Astrocyte of the cerebellum (primary cell): ENCODE measurements at places on chromosomes 12 and 14.

DNA sequence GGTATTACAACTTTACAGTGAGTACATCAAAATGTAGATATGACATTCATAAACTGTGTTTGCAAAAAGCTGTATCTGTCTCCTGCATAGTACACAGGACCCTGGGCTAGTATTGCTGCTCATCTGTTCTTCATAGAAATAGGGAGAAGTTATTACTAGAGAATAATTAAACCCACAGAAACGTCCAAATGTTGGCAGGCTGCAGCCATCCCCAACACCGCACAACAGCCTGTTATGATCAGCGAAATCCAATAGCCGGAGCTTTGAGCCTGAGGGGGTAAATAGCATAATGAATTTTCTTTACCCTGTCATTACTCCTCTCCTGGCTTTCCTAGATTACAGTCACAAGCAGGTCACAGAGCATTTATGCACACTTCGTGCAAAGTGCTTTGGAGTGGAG lies 178.0 kb downstream of the DACT1 start:
- DNase-seq, result no peak

DNA sequence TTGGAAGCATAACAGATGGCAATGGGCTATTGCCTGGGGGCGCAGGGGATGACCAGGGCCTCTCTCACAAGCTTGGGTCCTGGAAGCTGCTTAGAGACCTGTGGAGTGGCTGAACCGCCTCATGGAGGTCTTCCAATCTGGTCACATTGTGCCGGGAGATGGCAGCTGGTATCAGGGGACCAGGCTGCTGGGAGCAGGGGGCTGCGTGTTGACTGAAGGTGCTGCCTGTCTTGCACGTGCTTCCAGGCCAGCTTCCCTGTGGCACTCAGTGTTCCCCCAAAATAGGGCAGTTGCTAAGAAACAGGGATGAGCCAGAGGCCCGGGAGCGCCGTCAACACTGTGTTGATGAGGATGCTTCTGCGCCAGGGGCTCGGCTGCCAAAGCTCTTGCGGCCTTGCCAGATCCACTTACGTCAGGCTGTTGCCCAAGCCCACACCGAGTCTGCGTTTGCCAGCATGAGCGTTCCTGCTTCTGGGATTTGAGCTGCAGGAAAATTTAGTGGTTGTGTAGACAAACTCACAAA lies 39.8 kb downstream of the ELK3 start:
- DNase-seq, result peak; percentile 95

DNA sequence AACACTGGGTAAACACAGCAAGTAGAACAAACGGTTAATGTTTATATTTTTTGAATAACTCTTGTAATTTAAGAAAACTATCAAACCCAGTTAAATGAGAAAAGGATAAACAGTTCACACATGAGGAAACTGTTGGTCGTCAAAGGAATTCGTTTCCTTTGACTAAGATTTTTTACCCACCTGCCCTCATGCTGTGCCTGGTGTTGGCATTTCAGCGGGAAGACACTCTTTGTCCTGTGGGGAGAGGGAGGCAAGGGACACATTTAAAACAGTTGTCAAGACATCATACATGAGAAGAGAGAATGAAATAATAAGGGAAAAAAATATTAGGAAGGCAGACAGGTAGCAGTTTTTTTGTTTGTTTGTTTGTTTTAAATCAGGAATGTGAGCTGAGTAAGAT lies 70.5 kb downstream of the BHLHE41 start:
- DNase-seq, result no peak

DNA sequence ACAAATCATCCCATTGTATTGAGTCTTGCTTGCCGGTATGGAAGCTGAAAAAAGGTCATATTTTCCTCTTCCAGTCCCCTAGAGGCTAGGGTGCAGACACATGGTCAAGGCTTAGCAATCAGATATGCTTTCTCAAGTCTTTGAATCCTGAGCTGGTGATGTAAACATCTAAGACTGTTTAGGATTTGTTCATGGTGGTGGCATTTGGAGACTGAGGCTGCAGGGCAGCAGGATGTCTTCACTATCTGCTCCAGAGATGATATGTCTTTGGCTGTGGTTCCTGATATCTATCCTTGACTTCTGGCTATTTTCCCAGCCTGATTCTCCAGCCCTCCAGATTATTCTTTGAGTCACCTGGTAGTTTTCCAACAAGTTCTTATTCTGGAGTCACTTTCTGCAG lies 50.5 kb upstream of the DACT1 start:
- peak; percentile 6 for DNase-seq

- no peak for DNase-seq
These were observed 1.4 kb downstream of the NTF3 start for GRCh38 chr12:5433081-5433844.

- peak; percentile 51 for DNase-seq
These were observed 86.6 kb downstream of the BORCS5 start for GRCh38 chr12:12443431-12443878.

DNA sequence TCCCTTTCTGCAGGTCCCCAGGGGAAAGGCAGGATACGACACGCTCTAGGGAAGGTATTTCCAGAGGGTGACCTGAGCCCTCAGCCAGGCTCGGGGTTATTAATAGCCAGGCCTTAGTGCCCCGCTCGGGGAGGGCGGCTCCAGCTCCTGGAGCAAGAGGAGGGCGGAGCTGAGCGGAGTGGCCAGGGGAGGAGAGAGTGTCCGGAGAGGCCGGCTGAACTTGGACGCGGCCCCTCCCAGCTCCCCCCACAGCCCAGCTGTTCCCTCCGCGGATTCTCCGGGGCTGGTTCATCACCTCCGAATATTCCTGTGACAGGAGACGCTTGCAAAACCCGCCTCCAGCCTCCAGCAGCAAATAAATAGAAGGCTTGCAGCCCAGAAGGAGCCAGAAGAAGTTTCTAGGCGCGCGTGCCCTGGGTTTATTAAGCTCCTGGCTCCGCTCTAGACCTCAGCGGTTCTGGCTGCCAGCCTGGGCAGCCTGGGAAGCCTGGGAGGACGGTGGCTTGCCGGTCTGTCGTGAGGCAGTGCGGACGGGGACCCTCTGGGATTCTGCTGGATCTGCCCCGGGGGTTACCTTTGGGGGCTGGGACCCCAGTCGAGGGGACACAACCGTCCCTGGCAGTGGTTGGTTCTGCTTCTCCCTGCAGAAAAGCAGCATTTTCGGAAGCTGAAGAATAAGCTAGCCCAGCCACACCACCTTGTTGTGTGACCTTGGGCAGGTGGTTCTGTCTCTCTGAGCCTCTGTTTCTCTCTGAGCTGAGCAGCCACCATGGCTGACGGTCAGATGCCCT lies at the start of gene HSPB8:
TSS of gene HSPB8 (plus strand) at position 388 of the 791 bp plus-strand sequence. CDS start at position 770, 382 bp downstream.
- peak; percentile 38 for DNase-seq

DNA sequence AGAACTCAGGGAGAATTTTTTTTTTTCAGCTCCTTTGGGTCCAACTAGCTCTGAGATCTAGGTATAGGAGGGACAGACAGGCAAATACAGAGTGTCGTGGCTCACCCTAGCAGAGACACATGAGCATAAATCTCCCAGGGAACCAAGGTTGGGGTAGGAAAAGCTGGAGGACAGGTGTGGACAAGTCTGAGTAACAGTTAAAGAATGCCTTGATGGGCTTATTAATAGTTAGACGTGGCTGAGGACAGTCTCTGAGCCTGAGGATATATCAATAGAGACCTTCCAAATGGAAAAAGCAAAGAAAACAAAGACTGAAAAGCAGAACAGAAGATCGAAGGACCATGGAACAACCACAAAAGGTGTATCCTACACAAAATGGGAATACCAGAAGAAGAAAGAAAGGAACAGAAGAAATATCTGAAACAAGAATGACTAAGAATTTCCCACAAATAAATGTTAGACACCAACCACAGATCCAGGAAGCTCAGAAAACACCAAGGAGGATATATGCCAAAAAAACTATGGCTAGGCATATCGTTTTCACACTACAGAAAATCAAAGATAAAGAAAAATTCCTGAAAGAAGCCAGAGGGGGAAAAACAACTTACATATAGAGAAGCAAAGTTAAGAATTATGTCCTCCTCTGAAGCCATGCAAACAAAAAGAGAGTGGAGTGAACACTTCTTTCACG lies 80.9 kb downstream of the PTPRB start:
- DNase-seq, result no peak

GRCh38 chr14:98138666-98139065 lies 1133.3 kb downstream of the BCL11B start:
- DNase-seq, result no peak

DNA sequence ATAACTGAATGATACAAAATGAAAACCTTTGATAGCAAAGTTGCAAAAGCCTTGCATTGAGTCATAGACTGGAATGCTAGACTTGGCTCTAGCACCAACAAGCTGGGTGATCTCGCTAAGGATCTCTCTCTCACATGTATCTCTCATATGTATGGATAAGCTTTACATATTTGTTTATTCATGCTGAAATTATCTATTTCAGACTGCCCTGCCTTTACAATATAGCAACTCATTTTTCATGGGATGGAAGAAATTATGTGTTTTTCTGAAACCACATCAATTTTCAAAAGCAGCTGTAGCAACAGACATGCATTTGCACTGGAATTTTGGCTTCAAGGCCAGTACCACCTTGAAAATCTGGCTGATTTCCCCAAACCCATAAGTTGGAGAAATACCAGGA lies 11.4 kb downstream of the RERG start:
- peak; percentile 93 for DNase-seq

- peak; percentile 9 for DNase-seq
These were observed 98.0 kb upstream of the RTL1 start for GRCh38 chr14:101001311-101002069.

GRCh38 chr14:44798386-44799242 lies 163.1 kb downstream of the KLHL28 start:
- DNase-seq, result no peak

DNA sequence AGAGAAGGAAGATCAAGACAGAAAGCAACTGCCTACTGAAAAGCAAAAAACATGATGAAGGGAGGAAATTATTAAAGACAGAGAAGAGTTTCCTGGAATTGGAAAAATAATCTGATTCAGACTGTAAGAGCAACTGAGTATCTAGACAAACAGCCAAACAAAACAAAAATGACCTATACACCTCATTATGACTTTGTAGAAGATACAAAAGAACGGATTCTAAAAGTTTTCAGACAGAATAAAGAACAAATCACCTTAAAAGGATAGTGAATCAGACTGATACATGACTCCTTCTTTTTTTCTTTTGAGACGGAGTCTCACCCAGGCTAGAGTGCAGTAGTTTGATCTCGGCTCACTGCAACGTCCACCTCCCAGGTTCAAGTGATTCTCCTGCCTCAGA lies 10.4 kb downstream of the OSBPL8 start:
- no peak for DNase-seq

DNA sequence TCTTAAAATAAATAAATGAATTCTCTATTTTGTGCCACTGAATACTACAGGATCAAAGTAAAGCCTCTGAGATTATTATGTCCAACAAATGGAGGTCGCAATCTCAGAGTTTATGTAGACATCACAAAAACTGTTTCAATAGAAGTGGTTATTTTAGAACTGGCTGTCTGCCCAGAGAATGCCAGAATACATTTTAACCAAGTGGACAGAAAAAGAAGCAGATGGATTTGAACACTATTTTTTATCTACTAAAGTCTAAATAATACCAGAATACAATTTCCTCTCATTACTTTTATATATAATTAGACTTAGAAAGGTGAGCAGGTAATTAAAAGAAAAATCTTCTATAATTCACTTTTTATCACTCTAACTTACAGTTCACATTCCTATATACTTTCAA lies 118.3 kb downstream of the MED13L start:
- DNase-seq, result peak; percentile 77

DNA sequence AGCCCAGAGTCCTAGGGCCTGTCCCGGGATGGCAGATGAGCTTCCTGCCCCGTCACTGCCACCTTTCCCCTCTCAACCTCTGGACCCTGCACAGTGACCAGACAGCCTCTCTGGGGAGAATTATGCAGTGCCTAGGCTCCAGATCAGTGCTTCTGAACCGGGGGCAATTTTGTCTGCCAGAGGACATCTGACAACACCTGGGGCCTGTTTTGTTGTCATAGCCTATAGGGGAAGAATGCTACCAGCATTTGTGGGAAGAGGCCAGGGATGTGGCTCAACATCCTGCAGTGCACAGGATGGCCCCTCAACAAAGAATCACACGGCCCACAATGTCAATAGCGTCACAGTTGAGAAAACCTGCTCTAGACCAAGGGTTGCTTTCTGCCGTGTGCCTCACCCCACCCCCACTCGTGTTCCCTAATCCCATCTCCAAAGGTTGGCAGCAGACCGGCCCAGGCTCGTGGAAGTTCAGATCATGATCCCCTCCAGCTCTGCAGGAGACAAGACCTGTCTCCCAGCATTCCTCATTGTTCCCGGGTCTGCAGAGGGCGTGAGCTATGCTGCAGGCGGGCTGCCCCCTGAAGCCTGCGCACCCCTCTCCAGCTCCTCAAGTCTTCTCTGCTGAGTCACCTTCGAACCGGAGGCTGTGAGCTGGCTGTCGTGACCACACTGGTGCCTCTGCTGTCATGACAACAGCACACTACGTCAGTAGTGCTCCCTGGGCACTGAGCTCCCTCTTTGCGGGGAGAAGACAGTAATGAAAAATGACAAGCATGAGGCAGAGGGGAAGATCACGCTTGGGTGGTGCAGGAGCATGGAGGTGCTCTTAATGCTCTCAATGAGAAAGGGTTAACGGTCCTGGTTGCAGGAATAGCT lies 2.0 kb upstream of the GAPDH start:
- DNase-seq, result peak; percentile 91

- no peak for DNase-seq
These were observed 92.8 kb downstream of the PTHLH start for GRCh38 chr12:27879708-27880107.

GRCh38 chr12:65495233-65495632 lies 216.8 kb downstream of the MSRB3 start:
- peak; percentile 34 for DNase-seq

DNA sequence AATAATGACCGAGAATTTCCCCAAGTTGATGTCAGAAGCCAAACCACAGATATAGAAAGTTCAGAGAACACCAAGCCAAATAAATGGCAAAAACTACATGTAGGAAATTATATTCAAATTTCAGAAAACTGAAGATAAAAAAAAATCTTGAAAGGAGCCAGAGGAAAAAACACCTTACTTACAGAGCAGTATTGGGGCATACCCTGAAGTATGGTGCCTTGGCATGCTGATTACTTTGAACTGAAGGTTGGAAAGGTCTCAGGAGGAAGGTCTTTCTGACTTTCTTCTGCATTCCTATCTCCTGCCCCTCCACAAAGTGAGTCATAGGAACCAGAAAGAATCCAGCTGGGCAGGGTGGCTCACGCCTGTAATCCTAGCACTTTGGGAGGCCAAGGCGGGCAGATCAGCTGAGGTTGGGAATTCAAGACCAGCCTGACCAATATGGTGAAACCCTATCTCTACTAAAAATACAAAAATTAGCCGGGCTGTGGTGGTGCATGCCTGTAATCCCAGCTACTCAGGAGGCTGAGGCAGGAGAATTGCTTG lies 8.8 kb upstream of the FGF6 start:
- no peak for DNase-seq

GRCh38 chr12:84507956-84508850 lies 404.4 kb downstream of the SLC6A15 start:
- peak; percentile 32 for DNase-seq

DNA sequence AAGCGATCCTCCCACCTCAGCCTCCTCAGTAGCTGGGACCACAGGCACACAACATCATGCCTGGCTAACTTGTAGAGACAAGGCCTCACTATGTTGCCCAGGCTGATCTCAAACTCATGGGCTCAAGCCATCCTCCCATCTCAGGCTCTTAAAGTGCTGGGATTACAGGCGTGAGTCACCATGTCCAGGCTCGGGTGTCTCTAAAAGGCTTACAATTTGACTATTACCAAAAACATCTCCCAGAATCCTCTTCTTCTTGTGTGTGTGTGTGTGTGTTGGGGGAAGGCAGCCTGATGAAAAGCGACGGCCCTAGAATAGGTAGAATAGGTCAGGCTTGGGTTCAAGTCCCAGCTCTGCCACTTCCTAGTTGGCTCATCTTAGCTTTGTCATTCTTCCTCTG lies 16.8 kb downstream of the MSI1 start:
- no peak for DNase-seq
